ENCODE measurements at places on chromosomes 12 and 14.

DNA sequence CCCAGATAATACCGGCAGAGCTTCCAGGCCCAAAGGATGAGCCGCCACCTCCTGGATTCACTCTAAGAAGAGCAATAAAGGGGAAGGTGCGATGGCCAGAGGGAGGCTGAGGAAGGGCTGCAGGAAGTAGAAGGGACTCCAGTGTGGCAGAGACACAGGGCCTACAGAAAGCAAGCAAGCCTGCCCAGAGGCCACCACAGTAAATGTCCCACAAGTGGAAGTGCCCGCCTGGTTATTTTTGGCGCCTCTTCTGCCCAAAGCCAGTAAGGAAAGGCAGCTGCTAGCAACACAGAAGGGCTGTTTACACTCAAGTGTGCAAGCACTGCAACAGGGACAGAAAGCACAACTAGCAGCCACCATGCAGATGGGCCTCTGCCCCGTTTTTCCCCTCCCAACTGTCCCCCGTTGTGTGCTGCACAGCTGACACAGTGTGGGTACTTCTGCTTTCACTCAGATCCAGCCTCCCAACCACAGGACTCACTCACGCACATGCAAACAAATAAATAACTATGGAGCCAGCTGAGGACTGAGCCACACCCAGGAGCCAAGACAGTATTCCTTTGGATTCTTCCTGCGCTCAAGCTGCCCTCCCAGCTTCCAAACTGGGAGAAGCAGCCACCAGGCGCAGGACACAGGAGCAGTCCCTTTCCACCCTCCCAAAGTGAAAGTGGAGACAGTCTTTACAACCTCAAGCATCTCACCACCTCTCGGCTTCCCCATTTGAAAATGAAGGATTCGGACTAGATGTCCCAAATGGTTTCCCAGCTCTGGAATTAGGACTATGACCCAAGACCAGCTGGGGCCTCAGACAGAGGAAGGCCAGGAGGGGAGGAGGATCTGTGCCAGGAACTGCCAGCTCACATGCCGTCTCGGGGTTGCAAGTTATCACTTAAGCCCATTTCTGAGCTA lies 40.0 kb upstream of the PNMA1 start:
- peak; percentile 64 for DNase-seq

DNA sequence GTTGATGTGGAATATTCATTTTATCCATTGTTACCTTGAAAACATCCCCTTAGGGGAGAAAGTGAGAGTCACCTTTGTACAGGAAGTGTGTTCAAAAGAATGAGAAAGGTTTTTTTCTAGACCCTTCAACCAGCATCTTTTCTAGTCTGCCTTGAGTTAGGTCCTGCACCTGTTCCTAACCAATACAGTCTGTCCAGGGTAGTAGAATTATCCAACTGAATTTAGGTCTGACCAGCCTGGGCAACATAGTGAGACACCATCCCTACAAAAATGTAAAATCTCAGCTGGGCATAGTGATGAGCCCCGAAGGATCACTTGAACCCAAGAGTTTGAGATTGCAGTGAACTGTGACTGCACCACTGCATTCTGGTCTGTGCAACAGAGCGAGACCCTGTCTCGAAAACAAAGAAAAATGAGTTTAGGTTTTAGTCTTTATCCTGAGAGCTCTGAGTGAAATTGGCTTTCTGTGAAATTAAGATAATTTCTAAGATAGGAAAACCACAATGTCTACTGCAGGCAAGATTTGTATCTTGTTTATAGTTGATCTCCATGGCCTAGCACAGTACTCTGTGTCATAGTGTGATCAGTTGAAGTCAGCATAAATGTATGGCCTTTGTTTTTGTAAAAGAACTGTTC lies 25.2 kb downstream of the ARHGAP5 start:
- DNase-seq, result no peak

DNA sequence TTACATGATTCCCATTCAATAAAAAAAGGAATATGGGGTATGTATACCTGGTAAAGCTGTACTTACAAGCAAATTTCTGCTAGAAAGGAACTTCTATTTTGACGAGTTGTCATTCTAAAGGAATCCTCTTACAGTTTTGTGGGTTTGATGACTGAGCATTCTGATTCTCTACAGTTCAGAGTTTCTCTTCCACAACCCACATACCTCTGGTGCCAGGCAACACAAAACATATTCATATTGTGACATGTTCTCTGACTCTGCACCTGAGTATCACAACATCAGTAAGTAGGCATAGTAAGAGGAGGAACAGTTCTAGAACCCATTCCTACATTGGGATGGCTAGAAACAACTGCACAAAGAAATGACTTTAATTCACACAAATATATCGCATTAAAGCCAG lies 636.6 kb downstream of the MED13L start:
- no peak for DNase-seq

DNA sequence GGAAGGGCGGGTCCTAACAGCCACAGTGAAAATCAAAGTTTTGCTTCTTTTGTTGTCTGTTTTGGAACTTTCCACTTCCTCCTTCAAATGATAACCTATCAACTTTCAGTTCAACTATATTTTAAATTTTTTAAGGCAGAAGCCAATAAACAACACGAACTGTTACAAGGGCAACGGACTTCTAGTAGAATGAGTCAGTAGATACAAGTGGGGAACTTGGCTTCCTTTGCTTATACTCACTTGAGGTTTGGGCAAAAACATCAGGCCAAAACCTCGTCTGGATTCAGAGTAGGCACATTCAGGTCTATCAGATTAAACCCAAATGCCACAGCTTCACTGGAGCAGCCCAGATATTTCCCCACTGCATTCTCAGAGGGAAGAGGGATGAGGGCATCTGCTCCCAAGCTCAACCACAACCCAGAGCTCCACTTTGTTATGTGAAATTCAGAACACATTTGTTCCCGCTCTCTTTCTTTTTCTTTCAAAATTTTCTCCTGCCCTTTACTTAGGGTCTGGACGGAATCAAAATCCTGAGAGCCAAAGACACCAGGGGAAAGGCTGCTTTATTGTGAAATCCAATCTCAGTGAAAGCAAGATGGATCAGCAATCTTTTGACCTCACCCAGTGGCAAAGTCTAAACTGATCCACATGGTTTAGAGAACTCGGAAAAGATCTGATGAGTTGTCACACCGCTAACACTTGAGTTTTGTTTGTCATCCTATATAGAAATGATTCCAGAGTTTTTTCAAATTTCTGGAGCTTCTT lies 152.5 kb upstream of the BTG1 start:
- no peak for DNase-seq

DNA sequence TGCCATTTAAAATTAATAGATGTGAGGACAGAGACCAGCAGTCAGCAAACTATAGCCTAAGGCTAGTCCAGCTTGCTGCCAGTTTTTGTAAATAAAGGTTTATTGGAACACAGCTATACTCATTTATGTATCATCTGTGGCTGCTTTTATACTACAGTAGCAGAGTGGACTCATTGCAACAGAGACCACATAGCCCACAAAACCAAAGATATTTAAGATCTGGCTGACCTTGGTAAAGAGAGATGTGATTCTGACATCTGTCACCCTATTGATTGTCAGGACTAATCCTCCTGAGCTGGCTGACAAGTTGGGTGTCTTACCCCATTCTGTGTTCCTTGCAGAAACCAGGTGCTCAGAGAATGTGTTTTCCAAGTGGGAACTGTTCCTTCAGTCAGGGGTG lies 99.9 kb downstream of the BEGAIN start:
- DNase-seq, result no peak

GRCh38 chr14:72678356-72678755 lies 215.5 kb downstream of the DPF3 start:
- DNase-seq, result no peak

GRCh38 chr12:92076101-92076500 lies 69.5 kb downstream of the BTG1 start:
- no peak for DNase-seq
